Neural crest cell (in vitro differentiated cells): ENCODE measurements at places on chromosomes 5 and 9. TPM values are rescaled to one million over a fixed set of nuclear protein-coding genes. Genes with fewer than 3 reads are reported as not detected.

DNA sequence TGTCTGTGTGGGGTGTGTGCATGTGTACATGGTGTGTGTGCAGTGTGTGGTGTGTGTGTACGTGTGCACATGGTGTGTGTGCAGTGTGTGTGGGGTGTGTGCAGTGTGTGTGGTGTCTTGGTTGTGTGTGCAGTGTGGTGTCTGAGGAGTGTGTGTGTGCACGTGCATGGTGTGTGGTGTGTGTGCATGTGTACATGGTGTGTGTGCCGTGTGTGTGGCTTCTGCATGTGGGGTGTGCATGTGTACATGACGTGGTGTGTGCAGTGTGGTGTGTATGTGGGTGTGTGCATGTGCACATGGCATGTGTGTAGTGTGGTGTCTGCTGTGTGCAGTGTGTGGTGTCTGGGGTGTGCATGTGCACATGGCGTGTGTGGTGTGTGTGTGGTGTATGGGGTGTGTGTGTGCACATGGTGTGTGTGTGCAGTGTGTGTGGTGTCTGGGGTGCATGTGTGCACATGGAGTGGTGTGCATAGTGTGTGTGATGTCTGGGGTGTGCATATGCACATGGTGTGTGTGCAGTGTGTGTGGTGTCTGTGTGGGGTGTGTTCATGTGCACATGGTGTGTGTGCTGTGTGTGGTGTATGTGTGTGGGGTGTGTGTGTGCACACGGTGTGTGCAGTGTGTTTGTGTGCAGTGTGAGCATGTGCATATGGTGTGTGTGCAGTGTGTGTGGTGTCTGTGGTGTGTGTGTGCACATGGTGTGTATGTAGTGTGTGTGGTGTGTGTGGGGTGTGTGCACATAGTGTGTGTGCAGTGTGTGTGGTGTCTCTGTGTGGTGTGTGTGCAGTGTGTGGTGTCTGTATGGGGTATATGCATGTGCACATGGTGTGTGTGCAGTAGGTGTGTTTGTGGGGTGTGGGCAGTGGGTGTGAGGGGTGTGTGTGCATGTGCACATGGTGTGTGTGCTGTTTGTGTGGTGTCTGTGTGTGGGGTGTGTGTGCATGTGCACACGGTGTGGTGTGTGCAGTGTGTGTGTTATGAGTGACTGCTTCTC lies 40.6 kb upstream of the ZNG1F start:
- H3K36me3 ChIP-seq = no peaks in the 10 kb centered on the region
- peaks cover 8% of the 10 kb centered on the region for H3K27me3 ChIP-seq
- H3K4me3 ChIP-seq = no peak overlapping the region
- DNase-seq = no peak
- no peaks in the 10 kb centered on the region for H3K4me1 ChIP-seq

- no peak overlapping the region for H3K27ac ChIP-seq
- H3K4me3 ChIP-seq = no peak overlapping the region
Measured at GRCh38 chr9:79408617-79409016, 163.1 kb upstream of the TLE4 start.

DNA sequence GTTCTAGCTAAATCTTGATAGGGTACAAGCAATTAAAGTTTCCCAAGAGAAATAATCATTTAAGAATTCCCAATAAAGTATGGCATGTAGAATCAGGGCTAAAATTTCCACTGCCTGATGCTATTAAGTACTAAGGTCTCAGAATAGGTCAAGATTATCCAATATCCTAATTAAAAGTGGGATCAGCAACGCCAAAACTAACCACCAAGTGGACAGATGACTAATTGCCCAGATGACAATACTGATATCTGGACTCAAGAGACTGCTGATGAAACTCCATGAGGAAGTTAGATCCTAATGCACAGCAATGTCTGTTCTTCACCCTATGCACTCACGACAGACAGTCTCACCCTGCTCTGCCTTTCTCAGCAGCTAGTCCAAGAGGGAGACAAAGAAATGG lies 14.3 kb downstream of the DEPDC1B start:
- H3K36me3 ChIP-seq = peaks cover 29% of the 10 kb centered on the region
- H3K4me3 ChIP-seq = no peak overlapping the region
- no peaks in the 10 kb centered on the region for H3K4me1 ChIP-seq
- H3K27me3 ChIP-seq = no peaks in the 10 kb centered on the region
- no peak for DNase-seq
- no peak overlapping the region for H3K27ac ChIP-seq

GRCh38 chr9:121915304-121915625 lies 177.8 kb downstream of the TTLL11 start:
- DNase-seq = no peak
- no peak overlapping the region for H3K27ac ChIP-seq
- H3K4me1 ChIP-seq = no peaks in the 10 kb centered on the region
- H3K4me3 ChIP-seq = no peak overlapping the region

- H3K36me3 ChIP-seq = no peaks in the 10 kb centered on the region
- H3K27me3 ChIP-seq = no peaks in the 10 kb centered on the region
- no peaks in the 10 kb centered on the region for H3K4me1 ChIP-seq
- H3K4me3 ChIP-seq = no peak overlapping the region
- no peak for DNase-seq
- H3K27ac ChIP-seq = no peak overlapping the region
Measured at GRCh38 chr5:39670391-39670790, 245.6 kb upstream of the DAB2 start.

GRCh38 chr9:114666401-114666800 lies 8.8 kb upstream of the TEX53 start:
- H3K27ac ChIP-seq = no peak overlapping the region
- H3K4me1 ChIP-seq = no peaks in the 10 kb centered on the region
- H3K36me3 ChIP-seq = no peaks in the 10 kb centered on the region
- peaks cover 37% of the 10 kb centered on the region for H3K27me3 ChIP-seq

- no peak for DNase-seq
- H3K4me1 ChIP-seq = no peaks in the 10 kb centered on the region
- no peak overlapping the region for H3K4me3 ChIP-seq
- H3K36me3 ChIP-seq = no peaks in the 10 kb centered on the region
Measured at GRCh38 chr9:103287361-103287760, 292.2 kb downstream of the CYLC2 start.

DNA sequence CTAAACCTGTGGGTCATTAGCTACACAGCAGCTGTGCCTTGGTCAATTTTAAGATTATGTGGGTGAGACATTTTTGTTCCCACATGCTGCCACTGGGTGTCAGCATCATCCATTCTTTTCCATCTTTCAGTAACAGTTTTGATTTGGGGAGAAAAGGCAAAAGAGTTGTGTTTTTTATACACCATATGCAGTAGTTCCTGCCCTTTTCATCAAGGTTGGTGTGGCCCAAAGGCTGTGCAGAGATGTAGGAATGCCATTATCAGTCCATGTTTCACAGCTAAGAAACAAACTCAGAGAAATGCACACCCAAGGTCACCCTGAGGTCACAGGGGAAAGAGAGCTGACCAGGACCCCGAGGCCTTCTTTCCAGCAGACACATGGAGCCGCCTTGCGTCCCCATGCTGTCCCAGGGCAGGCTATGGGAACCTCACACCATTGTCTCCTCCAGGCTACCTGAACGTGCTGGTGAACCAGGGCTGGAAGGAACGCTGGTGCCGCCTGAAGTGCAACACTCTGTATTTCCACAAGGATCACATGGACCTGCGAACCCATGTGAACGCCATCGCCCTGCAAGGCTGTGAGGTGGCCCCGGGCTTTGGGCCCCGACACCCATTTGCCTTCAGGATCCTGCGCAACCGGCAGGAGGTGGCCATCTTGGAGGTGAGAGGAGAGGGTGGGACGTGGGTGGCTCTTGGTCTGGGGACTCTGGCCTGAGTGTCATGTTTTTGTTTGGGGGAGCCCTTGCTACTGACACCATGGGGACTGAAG lies 27.8 kb upstream of the GRPEL2 start:
- no peak overlapping the region for H3K4me3 ChIP-seq
- DNase-seq = no peak
- H3K36me3 ChIP-seq = no peaks in the 10 kb centered on the region
- peak overlapping the region; percentile 57 for H3K27ac ChIP-seq
- no peaks in the 10 kb centered on the region for H3K4me1 ChIP-seq

DNA sequence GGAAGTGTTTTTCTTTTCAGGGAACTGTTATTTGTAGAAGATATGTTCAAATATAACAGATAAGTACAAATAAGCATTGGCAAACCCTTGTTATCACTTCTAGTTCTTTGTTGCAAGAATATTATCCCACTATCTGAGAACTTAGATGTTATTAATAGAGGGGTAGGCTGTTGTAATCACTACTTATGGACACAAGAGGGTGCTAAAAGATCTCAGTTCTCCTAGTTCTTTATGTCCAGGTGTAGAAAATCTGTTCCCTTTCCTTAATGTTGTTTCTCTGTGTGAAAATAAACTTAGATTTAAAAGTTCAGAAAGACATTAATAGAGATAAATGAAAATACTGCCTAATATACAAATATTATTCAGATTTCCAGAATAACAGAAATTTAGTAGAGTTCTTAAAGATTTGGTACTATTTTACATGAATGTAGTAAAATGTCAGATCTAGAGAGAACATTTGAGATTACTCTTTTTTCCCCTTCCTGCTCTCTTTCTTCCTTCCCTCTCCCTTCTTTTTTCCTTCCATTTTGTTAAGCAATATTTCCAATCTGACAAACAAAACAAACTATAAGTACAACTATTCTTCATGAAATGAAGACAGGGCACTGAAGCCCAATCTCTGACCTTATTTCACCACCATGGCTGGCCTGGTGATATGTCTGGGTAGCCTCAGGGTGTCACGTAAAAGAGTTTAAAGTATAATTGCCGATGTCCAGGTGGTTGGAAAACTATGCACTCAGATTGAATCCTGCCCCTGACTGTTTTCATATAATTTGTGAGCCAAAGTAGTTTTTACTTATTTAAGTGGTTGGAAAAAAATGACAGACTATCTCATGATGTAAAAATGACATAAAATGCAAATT lies 43.6 kb upstream of the C5orf46 start:
- no peak overlapping the region for H3K27ac ChIP-seq
- H3K36me3 ChIP-seq = peaks cover 16% of the 10 kb centered on the region
- H3K4me3 ChIP-seq = peak overlapping the region; percentile 21
- no peak for DNase-seq
- peaks cover 31% of the 10 kb centered on the region for H3K4me1 ChIP-seq

GRCh38 chr5:178114325-178115135 lies 1.2 kb downstream of the N4BP3 start:
- peaks cover 51% of the 10 kb centered on the region for H3K27me3 ChIP-seq
- peak overlapping the region; percentile 85 for H3K4me3 ChIP-seq
- peaks cover 32% of the 10 kb centered on the region for H3K4me1 ChIP-seq
- no peak for DNase-seq
- no peak overlapping the region for H3K27ac ChIP-seq

GRCh38 chr5:851076-851475 lies 290 bp upstream of the ZDHHC11 start:
- H3K4me1 ChIP-seq = peaks cover 15% of the 10 kb centered on the region
- H3K27ac ChIP-seq = peak overlapping the region; percentile 12
- DNase-seq = no peak
- no peak overlapping the region for H3K4me3 ChIP-seq
- peaks cover 20% of the 10 kb centered on the region for H3K27me3 ChIP-seq
- no peaks in the 10 kb centered on the region for H3K36me3 ChIP-seq

DNA sequence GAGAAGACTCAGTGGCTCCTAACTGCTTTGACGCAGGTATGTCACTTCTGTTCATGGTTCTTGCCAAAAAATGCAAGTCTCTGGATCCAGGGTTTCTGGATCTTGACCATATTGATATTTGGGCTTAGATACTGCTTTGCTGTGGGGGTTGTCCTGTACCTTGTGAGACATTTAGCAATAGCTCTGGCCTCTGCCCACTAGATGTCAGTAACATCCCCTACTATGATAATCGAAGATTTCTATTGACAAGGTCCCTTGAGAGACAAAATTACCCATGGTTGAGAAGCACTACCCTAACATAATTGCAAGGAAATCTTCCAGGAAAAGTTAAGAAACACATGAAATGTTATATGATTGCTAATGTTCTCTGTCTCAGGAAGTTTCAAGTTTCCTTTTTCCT lies 285.4 kb downstream of the TMEM232 start:
- peaks cover 6% of the 10 kb centered on the region for H3K4me1 ChIP-seq
- no peaks in the 10 kb centered on the region for H3K27me3 ChIP-seq
- no peaks in the 10 kb centered on the region for H3K36me3 ChIP-seq
- H3K4me3 ChIP-seq = no peak overlapping the region
- H3K27ac ChIP-seq = no peak overlapping the region

GRCh38 chr9:129624168-129624759 lies 1.7 kb upstream of the NTMT1 start:
- H3K4me1 ChIP-seq = peaks cover 44% of the 10 kb centered on the region
- no peaks in the 10 kb centered on the region for H3K36me3 ChIP-seq
- H3K4me3 ChIP-seq = peak overlapping the region; percentile 90
- DNase-seq = peak; percentile 89
- peaks cover 6% of the 10 kb centered on the region for H3K27me3 ChIP-seq
- H3K27ac ChIP-seq = no peak overlapping the region

GRCh38 chr5:76720988-76721569 lies 5.2 kb downstream of the F2R start:
- H3K4me1 ChIP-seq = peaks cover 32% of the 10 kb centered on the region
- peaks cover 11% of the 10 kb centered on the region for H3K36me3 ChIP-seq
- H3K27me3 ChIP-seq = peaks cover 4% of the 10 kb centered on the region
- H3K27ac ChIP-seq = no peak overlapping the region
- DNase-seq = no peak

- H3K36me3 ChIP-seq = no peaks in the 10 kb centered on the region
- peaks cover 80% of the 10 kb centered on the region for H3K27me3 ChIP-seq
- no peak overlapping the region for H3K4me3 ChIP-seq
- no peaks in the 10 kb centered on the region for H3K4me1 ChIP-seq
- no peak for DNase-seq
Measured at GRCh38 chr5:139799359-139799758, 3.8 kb downstream of the PSD2 start.

GRCh38 chr5:137365126-137365865 lies 133.8 kb downstream of the SPOCK1 start:
- H3K27me3 ChIP-seq = no peaks in the 10 kb centered on the region
- no peaks in the 10 kb centered on the region for H3K36me3 ChIP-seq
- no peak overlapping the region for H3K27ac ChIP-seq
- no peak overlapping the region for H3K4me3 ChIP-seq
- DNase-seq = no peak

SLC27A4 gene
- 43.0 and 45.6 TPM in 2 replicates for total RNA-seq

TMEM215 gene
- 0.57 and 0.72 TPM in 2 replicates for total RNA-seq

PCDH1 gene
- total RNA-seq = 16.2 and 17.3 TPM in 2 replicates

OTP gene
- total RNA-seq = 2.1 and 3.1 TPM in 2 replicates

TOR1B gene
- total RNA-seq = 16.6 and 18.0 TPM in 2 replicates

IL17B gene
- not detected in 2 replicates for total RNA-seq

RNF180 gene
- total RNA-seq = 5.0 and 7.3 TPM in 2 replicates

ECM2 gene
- not detected in 2 replicates for total RNA-seq

SLC6A3 gene
- 0.16 and 0.27 TPM in 2 replicates for total RNA-seq
